Foreskin melanocyte (primary cell): ENCODE measurements at places on chromosomes 2 and 18.

- DNase-seq = no peak
Observed at GRCh38 chr2:200330351-200331060, 24.0 kb downstream of the SPATS2L start.

- DNase-seq = peak; percentile 46
Observed at GRCh38 chr2:30862054-30862651, 54.9 kb upstream of the CAPN13 start.

- no peak for DNase-seq
Observed at GRCh38 chr2:10497797-10498251, 49.7 kb upstream of the ODC1 start.

DNA sequence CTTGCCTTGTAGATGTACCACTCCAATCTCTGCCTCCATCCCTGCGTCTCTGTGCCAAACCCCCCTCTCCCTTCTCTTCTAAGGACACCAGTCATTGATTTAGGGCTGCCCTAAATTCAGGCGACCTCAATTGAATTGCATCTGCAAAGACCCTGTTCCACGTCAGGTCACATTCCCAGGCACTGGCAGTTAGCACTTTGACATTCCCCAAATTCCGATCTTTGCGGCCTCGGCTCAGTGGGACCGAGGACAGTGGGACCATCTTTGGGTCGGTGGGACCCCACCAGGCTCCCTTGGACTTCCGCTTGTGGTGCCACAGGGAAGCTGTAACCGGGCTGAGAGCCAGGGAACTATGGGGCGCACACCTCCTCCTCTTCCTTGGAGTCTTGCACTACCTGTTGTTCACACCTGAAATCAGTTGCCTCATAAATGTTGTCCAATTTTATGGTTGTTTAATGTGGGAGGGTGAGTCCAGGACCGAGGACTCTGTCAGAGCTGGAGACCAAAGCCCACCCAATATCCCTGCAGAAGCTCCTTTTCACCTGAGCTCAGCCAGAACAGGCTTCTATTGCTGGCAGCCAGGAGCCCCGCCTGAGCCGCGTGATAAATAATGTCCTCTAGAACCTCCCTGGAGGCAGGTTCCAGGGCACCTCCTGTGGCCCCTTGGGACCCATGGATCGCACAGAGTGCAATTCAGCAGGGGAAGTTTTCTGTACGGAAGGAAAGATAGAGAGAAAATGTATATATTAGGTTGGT lies 271.6 kb downstream of the EIPR1 start:
- DNase-seq = no peak

GRCh38 chr2:165567273-165567672 lies 97.8 kb downstream of the CSRNP3 start:
- no peak for DNase-seq

DNA sequence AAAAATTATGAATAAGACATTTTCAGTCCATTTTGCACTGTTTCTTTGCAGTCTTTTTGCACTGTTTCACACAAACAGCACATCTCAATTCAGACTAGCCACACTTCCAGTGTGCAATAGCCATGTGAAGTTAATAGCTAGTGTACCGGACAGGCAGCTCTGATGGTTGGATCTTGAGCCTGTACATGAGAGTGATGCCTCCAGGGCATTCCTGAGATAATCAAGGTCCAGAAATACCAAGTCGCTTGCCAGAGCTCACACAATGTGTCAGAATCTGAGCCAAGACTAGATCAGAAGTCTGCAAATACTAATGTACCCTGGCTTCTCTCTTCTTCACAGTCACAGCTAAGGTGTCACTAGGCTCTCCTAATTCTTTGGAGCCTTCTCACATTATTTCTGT lies 180.2 kb downstream of the OSR1 start:
- no peak for DNase-seq

DNA sequence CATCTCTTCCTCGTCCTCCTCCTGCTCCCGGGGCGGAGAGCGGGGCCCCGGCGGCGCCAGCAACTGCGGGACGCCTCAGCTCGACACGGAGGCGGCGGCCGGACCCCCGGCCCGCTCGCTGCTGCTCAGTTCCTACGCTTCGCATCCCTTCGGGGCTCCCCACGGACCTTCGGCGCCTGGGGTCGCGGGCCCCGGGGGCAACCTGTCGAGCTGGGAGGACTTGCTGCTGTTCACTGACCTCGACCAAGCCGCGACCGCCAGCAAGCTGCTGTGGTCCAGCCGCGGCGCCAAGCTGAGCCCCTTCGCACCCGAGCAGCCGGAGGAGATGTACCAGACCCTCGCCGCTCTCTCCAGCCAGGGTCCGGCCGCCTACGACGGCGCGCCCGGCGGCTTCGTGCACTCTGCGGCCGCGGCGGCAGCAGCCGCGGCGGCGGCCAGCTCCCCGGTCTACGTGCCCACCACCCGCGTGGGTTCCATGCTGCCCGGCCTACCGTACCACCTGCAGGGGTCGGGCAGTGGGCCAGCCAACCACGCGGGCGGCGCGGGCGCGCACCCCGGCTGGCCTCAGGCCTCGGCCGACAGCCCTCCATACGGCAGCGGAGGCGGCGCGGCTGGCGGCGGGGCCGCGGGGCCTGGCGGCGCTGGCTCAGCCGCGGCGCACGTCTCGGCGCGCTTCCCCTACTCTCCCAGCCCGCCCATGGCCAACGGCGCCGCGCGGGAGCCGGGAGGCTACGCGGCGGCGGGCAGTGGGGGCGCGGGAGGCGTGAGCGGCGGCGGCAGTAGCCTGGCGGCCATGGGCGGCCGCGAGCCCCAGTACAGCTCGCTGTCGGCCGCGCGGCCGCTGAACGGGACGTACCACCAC lies 2.1 kb downstream of the GATA6 start:
- DNase-seq = no peak

DNA sequence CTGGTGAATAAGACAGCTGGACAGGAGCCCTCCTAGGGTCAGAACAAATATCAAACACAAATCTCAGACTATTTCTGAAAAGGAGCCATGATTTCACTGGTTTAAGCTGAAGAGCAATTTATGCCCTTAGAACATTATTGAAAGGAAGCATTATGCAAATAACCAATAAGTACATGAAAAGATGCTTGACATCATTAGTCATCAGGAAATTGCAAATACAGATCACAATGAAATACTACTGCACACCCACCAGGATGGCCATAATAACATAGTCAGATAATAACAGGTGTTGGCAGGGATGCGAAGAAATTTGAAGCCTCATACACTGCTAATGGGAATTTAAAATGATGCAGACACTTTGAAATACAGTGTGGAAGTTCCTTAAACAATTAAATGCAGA lies 176.4 kb upstream of the RAB6C start:
- no peak for DNase-seq

- no peak for DNase-seq
Observed at GRCh38 chr18:78641689-78642231, 337.9 kb upstream of the SALL3 start.

DNA sequence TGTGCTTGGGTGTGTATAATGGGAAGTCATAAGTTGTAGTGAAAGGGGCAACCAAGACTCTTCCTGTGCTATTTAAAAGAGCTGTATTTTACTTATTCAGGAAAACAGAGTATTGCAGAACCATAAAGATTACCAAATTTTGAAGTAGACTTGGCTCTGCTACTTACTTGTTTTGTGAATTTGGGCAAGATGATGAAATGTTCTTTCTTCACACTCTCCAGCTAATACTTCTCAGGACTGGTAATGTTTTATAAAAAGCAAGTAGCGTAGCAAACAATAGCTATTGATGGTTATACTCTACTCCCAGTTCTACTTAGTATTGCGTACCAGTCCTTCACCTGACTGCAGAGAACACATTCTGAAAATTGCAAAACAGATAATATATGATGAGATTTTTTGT lies 374.1 kb downstream of the ARHGAP15 start:
- DNase-seq = no peak

DNA sequence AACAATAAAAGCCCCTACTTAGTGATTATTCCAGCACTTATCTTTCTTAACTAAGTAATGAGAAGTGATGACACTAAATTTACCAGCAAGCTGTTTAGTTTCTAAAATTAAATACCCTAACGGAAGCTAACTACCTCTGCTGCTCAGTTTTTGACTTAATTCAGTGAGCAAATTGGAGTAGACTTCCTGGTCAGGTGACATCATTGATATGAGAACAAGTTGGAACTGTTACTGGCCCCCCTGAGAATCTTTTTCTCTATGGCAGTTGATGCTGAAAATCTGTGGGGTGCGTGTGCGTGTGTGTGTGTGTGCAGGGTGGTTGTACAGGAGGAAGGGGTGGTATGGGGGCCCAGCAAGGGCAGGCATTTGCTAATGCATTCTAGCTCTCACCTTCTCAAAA lies 35.5 kb upstream of the BMP10 start:
- DNase-seq = no peak

- no peak for DNase-seq
Observed at GRCh38 chr2:38244301-38244700, 132.8 kb downstream of the ATL2 start.

DNA sequence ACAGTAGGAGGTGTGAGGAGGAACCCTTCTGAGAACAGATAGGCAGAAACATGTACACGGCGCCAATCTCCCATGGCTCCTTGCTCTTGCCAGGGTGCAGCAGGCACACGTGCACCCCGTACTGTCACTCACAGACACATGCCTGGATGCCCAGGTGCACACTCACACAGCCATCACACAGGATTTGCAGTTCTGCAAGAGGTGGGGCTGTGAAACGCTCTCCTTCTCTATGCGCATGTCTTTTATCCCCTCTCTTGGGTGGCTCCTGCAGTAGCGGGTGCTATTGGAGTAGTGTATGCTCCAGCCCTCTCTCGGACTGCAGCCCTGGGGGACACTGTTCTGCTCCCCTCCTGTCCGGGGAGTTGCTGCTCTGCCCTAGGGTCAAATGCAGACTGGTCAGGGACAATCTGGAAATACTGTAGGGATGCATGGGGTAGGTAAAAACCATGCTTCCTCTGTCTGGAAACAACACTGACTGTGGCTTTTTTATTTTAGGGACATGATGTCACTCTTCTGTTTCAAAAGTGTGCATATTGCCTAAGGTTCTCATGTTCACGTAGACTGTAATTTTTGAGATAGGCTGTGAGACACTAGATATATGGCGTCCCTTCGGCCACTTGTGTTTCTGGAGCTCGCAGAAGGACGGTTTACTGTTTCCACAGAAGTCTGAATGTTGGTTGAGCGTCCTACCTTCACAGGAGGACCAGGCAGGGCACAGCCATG lies 118.5 kb downstream of the PRKCE start:
- no peak for DNase-seq

- DNase-seq = no peak
Observed at GRCh38 chr2:203878063-203878462, 10.5 kb downstream of the CTLA4 start.

GRCh38 chr2:43307046-43307445 lies 80.6 kb upstream of the ZFP36L2 start:
- no peak for DNase-seq

- DNase-seq = no peak
Observed at GRCh38 chr2:213416832-213417231, 132.6 kb downstream of the SPAG16 start.
